Upper lobe of right lung (tissue), 1 donor: ENCODE measurements at places on chromosomes 3 and 15. TPM values are rescaled to one million over a fixed set of nuclear protein-coding genes. Genes with fewer than 3 reads are reported as not detected.

GRCh38 chr15:63726491-63726890 lies 107.3 kb downstream of the HERC1 start:
- no peak for DNase-seq
- peaks cover 3% of the 10 kb centered on the region for H3K4me1 ChIP-seq
- no peaks in the 10 kb centered on the region for H3K27me3 ChIP-seq
- no peak overlapping the region for H3K27ac ChIP-seq
- peaks cover 65% of the 10 kb centered on the region for H3K36me3 ChIP-seq
- no peak overlapping the region for H3K4me3 ChIP-seq

The FAM131A gene
- 19.0 TPM for total RNA-seq

DNA sequence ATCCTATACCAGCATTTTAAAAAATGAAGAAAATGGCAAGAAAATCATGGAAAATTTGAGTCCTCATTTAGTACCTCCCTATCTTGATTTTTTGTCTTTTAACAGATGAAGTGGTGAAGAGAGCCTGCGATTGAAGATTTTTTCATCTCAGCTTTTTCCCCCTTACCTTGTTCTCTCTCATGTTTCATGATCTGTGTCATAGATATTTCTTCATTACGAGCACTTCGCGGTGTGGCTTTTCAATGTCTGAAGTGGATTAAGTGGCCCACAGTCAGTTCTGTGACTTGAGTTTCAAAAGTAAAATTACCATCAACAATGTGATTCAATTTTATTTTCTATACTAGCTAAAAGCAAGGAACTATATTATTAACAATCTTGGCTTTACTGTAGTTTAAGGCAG lies 147.2 kb downstream of the FNDC3B start:
- peaks cover 11% of the 10 kb centered on the region for H3K4me1 ChIP-seq
- no peak overlapping the region for H3K27ac ChIP-seq
- no peaks in the 10 kb centered on the region for H3K36me3 ChIP-seq
- no peaks in the 10 kb centered on the region for H3K27me3 ChIP-seq

The ALDH1L1 gene
- 3.3 TPM for total RNA-seq
